Effector CD4-positive, alpha-beta T cell (primary cell): ENCODE measurements at places on chromosomes 13 and 19.
A peak's percentile ranks its signal among the peaks of the same experiment; 100 is the strongest.

DNA sequence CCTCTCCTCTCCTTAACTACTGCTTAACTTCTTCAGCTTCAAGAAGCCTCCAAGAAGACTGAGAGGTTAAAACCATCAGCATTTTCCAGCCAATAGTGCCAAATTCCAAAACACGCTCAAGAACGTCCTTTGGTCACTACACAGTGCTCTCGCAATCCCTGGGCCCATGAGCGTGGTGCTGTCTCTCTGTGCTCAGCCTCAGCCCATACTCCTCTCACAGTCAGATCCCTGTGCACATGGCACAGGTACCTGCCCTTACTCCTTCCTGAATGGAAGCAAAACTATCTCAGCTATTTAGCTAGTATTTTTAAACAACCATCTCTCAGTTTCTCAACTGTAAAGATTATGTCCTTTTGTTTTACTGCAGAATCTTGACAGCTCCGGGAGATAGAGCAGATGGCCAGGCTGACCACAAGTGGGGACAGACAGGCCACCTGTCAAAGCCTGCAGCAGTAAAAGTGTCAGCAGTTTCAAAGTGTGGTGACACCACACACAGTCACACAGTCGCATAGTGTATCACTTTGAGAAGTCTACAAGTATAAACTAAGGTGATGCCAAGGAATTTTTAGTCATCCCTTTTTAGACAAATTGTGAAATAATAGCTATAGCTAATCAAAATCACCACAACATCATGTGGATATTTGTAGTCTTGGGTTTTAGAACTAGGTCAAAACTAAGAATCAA lies 35.7 kb downstream of the DZIP1 start:
- no peak for DNase-seq

DNA sequence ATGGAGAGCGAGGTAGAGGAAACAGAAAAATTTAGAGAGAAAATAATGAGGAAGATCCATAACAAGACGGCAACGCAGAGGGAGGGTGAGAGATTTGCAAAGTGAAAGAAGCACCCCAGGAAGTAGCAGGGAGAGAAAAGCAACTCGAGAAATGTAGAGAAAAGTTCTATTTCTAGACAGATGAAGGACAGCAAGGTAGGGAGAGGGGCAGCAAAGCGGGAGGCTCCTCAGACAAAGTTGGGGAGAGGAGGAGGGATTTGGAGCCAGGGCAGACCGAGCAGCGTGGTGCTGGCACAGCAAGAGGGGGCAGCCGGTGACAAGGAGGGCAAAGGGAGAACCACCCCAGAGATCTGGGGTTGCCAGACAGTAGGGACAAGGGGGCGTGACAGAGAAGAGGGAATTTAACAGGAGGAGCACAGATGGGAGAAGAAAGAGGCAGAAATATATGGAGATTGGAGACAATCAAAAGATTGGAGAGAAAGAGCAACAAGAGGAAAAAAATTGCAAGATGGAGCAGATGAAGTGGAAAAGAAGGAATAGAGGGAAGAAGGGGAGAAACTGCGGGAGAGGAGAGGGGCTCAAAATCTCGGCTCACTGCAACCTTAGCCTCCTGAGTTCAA lies 989 bp downstream of the ZNF766 start:
- no peak for DNase-seq

DNA sequence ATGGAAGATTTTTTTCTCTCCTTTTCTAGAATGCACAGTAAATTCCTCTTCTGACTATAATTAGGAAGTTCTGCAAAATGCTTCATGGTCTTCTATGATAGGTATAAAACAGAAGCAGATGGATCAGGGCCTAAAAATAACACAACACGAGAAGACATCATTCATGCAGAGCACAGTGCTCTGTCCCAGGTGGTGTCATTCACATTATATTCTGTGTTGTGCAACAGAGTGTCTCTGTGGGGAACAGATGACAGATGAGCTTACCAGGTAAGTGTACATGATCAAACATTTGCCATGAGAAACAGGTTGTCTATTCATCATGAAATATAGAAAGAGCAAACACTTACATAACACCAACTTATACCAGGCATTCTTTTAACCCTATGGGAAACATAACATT lies 288.3 kb downstream of the KCTD12 start:
- no peak for DNase-seq

GRCh38 chr13:51154029-51154555 lies 43.0 kb upstream of the C13orf42 start:
- no peak for DNase-seq

DNA sequence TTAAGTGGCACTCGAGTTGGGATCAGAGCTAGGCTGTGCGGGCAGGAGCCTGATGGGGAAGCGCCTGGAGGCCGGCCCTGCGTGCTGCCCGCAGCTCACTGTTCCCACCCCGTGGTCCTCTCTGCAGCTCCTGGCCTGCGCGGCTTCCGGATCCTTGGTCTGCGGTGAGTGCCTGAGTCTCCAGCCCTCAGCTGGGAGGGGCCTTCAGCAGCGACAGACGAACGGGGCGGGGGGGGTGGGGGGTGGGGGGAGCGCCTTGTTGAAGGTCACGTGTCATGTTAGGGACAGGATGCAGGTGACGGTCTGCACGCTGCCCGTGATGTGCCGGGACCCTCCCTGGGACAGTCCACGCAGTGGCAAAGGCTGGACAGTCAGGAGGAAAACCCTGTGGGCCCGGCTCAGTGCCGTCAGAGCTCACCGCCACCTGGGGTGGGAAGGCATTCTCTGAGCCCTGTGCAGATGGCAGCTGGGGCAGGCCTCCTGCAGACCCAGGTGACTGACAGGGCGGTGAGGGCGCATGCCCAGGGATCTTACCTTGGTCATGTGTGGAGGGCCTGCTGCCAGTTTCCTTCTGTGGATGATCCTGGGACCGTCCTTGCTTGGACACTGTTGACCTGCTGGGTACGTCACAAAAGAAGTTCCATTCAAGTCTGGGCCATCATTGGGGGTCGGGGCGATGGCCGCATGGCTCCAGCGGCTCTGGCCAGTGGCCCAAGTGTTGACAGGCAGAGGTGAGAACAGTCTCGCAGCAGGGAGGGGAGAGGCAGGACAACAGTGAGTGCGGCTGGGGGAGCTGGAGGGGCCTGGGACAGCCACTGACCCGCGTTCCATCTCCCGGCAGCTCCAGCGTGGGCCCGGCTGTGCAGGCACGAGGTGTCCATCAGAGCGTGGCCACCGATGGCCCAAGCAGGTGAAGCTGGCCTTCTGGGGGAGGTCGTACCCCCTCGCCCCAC lies 4.3 kb downstream of the NDUFS7 start:
- DNase-seq, result no peak

DNA sequence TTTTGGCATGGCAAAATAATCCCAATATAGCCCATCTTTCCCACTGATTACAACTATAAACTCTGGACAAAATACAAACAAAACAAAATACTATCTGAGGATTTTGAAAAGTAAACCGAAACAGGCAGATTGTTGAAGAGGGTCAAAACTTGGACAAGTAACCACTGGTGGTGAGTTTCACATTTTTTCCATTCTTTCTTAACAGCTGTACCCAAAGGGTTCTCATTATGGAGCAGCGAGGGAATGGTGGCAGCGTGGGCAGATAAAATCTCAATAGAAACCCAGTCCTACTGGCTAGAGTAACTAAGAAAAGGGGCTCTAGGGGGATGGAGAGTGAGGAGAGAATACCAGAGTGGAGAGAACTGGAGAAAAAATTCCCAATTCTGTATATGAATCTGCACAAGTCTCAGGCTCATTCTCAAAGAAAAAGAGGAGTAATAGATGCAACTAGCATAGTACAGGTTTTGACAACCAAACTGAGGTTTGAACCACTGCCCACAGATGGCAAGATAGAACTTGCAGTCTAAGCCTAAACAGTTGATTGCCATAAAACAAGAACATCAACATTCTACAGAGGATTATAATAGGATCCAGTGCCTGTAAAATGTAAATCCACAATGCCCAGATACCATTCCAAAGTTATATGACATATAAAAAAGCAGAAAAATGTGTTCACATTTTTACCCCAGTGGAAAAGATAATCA lies 284.5 kb downstream of the KCNRG start:
- no peak for DNase-seq

- DNase-seq, result no peak
Observed at GRCh38 chr13:110536006-110536693, 25.4 kb downstream of the RAB20 start.

- DNase-seq, result no peak
Observed at GRCh38 chr13:26446751-26447150, 110.7 kb upstream of the WASF3 start.

DNA sequence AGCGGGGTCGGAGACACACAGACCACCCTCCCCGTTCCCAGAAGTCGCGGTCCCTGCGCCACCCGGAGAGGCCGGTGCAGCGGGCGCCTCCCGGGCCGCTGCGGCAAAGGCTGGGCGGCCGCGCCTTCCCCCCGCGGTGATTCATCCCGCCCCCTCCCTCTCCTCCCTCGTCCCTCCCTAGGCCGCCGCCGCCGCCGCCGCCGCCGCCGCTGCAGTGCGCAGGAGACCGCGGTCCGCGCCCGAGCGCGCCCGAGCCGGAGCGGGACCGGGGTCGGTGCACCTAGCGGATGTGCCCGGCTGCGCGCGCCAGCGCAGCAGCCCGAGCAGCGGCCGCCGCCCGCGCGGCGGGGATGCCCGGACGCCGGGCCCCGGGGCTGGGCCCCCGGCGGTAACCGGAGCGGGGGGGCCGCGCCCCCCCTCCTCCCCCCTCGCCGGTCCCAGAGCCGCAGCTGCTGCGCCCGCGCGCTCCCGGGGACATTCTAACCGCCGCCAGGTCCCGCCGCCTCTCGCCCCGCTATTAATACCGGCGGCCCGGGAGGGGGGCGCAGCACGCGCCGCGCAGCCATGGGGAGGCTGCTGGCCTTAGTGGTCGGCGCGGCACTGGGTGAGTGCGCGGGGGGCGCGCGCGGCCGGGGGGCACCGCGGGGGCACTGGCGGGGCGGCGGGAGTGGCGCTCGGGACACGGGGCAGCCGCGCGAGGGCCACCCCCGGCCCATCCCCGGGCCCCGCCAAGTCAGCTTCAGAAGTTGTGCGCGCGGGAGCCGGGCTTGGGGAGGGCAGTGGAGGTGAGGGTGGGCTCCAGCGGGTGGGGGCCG lies at the start of gene SCN1B:
Gene SCN1B, plus strand, starts transcription at position 214 of the 815 bp plus-strand sequence. Its CDS starts 351 bp downstream, at position 565.
- peak; percentile 38 for DNase-seq

- no peak for DNase-seq
Observed at GRCh38 chr19:32220951-32221350, 124.5 kb upstream of the ZNF507 start.

- DNase-seq, result no peak
Observed at GRCh38 chr13:84648069-84648640, 765.9 kb upstream of the SLITRK1 start.

GRCh38 chr13:111382411-111382810 lies 62.0 kb downstream of the TEX29 start:
- no peak for DNase-seq

- DNase-seq, result peak; percentile 48
Observed at GRCh38 chr19:1408300-1409203, 1.2 kb downstream of the DAZAP1 start.
